ENCODE measurements at places on chromosomes 4 and X.

- no peak for DNase-seq
Measured at GRCh38 chr4:125131891-125132680, 182.7 kb upstream of the FAT4 start.

DNA sequence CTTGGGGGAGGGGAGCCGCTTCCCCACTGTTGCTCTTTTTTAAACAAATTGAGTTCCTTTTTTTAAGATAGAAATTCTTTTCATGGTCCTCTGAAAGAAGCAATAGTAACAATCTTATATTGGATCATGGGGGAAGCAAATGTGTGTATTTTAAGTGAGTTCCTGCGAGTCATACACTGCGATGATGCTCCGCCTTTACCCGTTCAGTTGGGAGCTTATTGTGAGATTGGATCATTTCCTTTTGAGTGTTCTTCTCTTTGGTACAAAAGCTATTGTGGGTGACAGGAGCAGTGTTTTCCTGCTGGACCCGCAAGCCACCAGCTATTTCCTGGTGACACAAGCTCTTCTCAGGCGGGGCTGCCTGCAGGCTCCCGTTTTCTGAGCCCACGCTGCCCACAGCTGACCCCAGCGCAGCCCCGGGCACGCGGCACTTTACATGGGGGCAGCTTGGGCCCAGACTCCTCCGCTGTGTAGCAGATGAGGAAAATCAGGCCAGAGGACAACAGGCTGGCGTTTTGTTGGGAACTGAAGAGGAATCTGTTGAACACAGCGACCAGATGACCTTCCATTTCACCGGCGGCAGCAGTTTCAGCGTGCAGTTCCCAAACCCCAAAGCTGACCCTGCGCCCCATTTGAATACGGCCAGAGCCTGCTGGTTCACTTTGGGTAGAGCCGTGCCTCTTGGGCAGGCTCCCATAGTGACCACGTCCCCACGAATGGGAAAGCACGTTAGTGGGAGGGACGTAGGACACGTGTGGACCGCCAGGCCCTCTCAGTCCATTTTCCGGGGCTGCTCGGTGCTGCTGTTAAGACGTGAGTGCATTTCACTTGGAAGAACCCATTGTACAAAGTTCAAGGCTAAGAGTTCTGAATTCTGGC, 12.2 kb downstream of the TADA2B start:
- DNase-seq = no peak

- DNase-seq = no peak
Measured at GRCh38 chr4:139808381-139808807, 142.8 kb downstream of the MGST2 start.

DNA sequence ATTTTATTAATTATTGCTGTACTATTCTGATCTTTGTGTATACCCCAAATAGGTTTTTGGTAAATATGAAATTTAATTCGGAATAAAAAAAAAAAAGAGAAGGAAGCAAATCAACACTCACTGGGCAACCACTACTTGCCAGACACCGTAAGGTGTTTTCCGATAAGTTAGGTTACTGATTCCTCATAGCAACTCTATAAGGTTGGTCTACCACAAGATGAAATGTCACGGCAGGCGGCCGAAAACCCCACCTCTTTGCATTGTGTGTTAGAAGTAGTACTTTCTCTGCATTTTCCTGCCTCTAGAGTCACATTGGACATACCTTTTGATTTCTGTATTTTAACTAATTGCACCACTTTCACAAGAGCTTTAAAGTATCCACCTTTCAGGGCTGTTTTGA, 44.5 kb upstream of the RASGEF1B start:
- no peak for DNase-seq

- DNase-seq = no peak
Measured at GRCh38 chr4:88147799-88148217, 10.6 kb downstream of the ABCG2 start.

GRCh38 chr4:185685804-185686203, 126.2 kb downstream of the SORBS2 start:
- DNase-seq = no peak

DNA sequence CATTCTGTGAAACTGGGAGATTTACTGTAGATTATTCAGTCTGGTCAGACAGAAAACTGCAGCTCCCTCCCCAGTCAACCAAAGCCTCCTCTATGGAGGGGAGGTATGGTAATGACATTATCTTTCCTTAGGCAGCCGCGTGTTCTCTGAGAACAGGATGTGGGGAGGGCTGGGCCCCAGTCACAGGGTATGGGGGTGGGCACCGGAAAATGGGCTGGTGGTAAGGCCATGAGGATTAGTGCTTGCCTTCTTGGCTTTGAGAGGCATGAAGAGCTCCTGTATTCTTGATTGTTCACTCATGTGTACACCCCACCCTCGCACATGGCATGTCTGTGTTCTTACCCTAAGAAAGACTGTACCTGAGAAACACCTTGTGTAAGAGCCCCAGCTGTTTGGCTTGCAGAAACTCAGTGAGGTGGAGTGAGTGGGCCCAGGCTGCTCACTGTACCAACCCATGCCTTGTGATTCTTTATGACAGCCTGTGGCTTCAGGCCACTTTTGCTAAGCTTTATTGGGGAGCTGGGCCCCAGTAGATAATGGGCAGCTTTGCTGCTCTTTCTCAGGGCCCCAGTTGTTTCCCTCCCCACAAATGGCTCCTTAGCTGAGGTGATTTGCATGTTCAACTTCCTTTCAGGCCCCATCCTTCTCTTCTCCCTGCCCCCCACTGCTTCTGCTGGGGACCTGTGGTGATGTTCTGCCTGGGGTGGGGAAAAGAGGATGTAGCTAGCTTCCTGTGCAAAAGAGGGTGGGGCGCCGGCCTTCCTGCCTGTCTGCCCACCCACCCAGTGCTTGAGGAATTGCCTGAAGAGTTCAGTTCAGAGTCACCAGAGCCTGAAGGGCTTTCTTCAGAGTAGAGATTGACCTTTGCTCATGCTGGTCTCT, 30.7 kb downstream of the MSN start:
- DNase-seq = peak; percentile 53

- no peak for DNase-seq
Measured at GRCh38 chr4:185726931-185727330, 85.1 kb downstream of the SORBS2 start.

DNA sequence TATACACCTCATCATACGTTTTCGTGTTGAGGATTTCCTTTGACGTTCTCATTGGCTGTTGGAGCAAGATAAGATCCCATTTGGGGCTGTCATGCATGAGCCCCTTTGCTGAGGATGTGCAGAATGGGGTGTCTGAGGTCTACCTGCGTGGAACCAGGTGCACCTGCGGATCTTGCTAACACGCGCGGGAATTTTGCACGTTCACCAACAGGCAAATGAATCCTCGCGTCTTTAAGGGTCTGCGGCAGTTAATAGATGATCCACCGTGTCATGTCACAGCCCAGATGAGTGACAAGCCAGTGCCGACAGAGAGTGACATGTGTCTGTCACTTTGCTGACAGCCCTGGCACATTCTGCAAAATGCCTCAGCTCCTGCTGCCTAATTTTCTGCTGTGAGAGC, 56.3 kb upstream of the SHOX start:
- no peak for DNase-seq

GRCh38 chr4:157172011-157172410, 48.5 kb upstream of the GRIA2 start:
- no peak for DNase-seq

DNA sequence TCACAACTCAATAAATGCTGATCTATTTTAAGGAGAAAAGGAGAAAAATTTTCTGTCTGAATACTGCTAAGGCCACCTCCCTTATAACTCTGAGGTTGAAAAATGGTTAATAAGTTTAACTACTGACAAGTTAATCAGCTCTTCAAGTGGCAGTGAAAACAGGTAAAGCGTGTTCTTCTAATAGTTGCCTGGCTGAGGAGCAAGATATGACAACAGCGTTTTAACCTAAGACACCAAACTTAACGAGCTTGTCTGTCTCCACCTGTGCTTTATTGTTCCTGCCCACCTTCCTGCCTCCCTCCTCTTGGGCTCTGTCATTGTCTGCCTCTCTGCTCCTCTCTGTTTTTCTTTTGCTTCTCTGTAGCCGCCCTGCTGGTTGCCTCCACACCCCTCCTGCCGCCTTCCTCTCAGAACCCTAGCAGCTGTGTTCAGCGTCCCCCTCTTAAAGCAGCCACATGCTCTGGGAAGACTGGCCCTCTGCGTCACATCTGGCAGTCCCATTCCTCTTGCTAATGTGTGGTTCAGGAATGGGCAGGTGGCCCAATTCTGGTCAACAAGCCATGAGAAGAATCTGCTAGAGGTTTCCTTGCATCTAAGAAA, 4.3 kb upstream of the TSPAN5 start:
- peak; percentile 13 for DNase-seq

- DNase-seq = no peak
Measured at GRCh38 chrX:12581546-12581945, 209.7 kb upstream of the PRPS2 start.

DNA sequence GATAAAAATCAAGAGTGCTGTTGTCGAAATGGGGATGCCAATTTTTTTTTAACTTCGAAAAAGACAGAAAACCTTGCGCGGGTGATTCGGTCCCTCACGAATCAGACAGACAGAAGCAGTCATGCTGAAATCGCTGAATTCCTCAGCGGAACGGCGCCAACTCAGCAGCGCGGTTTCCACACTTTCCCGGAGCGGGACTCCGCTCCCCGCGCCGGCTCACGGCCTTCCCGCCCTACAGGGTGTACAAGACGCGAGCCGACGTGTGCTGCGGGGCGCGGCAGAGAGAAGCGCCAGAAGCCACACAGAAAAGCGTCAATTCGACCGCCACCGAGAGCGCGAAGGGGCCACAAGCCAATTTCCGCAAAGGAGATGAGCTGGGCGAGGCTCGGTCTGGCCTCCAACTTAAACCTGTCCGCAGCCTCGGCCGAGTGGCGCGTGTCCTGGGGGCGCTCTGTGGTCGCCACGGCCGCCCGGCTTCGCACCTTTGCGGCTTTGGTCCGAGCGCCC, 1.3 kb downstream of the NEXMIF start:
- no peak for DNase-seq

- no peak for DNase-seq
Measured at GRCh38 chr4:161172396-161173026, 991.3 kb downstream of the FSTL5 start.

DNA sequence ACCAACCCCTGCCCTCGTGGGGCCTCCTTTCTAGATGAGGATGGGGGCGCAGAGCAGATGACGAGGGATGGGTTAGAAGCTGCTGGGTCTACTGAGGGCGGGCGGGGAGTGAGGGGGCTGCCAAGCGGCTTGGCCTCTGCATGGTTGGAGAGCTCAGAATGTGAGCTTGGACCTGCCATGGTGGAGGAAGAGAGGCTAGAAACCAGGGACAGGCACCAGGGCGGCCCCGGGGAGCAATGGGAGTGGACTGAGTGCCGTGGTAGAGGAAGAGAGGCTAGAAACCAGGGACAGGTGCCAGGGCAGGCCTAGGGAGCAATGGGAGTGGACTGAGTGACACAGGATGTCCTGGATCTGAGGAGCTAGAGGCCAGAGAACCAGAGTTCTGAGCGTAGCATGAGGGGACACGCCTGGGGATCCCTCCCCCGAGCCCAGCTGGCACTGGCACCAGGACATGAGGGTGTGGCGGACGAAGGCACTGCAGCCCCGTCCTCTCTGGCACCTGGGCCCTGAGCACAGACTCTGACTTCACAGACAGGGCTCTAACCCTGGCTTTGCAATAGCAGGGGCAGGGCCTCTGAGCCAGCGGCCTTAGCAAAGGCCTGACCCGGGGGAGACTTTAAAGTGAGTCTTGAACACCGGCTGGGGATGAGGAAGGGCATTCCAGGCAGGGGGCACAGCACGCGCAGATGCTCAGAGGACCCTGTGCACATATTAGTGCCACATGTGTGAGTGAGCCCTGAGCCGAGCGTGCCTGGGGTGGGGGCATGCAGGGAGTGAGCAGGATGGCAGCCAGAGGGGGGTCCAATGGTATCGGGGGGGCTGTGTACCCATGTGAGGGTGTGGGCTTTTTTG, 214.0 kb upstream of the PSAPL1 start:
- DNase-seq = no peak

DNA sequence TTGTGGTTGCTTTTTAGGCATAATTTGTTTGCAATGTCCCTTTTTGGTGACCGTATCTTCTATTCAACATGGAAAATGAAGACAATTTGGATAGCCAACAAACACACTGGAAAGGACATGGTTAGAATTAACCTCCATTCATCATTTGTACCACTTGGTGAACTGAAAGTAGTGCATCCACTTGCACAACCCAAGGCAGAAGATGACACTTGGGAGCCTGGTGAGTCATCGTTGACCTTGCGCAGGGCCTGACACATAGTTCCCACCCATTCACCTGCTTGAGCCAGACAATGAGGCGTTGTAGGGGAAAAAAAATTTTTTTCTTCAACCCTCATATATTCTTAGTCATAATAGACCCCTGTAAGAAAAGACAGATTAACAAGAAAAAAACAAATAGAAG, 32.4 kb downstream of the EGF start:
- no peak for DNase-seq

GRCh38 chr4:41148292-41148691, 66.0 kb downstream of the APBB2 start:
- DNase-seq = no peak

- DNase-seq = no peak
Measured at GRCh38 chrX:47351706-47352105, 18.7 kb upstream of the ZNF157 start.

DNA sequence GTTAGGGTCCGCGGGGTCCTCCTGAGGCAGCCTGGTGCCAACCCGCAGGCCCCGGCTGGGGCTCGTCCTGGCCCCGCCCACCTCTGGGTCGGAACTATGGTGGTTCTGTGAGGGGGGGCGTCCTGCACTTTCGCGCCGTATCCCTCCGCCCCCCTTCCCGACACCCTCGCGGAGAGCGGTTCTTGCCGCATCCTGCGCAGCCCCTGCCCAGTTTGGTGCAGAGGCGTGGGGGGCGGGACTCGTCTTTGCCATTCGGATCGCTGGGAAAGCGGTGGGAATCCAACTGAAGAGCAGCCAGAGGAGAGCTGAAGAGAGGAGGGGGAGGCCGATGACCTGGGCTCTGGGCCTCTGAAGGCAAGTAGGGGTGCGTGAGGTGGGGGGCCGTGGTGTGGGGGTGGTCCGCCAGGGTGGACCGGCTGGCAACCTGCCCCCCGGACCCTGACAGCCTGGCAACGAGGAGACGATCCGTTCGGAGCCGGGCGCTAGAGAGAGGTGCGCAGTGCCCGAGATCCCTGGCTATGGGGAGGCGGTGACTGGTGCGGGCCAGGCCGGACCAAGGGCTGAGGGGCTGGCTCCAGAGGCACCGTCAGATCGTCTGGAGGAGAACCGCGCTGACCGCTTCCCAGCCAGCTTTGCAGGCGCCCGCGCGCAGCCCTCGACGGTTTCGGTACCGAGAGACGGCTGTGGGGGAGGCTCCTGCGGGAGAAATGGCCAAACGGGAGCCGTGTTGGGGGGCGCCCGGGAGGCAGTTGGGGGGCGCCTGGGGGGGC, at the start of gene GPRASP1:
TSS of gene GPRASP1 (plus strand) at position 242 of the 770 bp plus-strand sequence. CDS start 2,431 bp downstream, outside the sequence.
- peak; percentile 52 for DNase-seq

GRCh38 chrX:134764202-134764785, 106.0 kb upstream of the PLAC1 start:
- no peak for DNase-seq
